ENCODE measurements at places on chromosomes 2 and 18.

GRCh38 chr2:11562011-11562410 lies 28.2 kb downstream of the GREB1 start:
- DNase-seq = no peak

GRCh38 chr2:238521870-238522269 lies 95.1 kb downstream of the ASB1 start:
- no peak for DNase-seq

GRCh38 chr18:501406-501714 lies 859 bp upstream of the COLEC12 start:
- no peak for DNase-seq

DNA sequence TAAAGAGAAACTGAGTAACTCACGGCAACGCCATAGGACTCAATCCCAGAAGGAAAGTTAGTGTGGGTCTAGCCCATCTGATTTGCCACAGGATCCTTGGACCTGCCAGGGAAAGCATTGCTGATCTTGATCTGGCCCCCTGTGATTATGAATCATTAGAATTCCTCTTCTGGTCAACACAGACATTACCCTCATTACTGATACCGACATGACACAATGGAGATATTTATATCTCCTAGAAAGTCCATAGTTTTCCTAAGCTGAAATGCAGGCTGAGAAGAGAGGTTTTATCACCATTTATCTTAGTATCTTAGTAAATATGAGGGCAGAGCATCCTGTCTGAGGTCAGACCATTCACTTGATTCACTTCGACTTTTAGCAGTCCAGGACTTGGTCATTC lies 75.5 kb upstream of the CCDC68 start:
- DNase-seq = no peak

DNA sequence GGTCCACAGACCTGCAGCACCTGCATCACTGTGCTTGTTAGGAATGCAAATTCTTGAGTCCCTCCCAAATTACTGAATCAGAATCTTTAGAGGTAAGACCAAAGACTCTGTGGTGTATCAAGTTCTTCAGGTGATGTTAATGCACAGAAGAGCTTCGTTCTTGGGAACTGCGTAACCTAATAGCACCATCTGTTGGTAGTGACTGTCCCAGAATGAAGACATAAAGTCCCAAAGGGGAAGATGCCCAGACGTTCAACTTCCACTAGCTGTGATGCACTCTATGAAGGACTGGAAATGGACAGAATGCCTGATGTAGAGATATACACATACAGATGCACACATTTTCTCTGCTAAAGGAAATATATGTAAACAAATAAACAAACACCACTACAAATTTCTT lies 576.0 kb downstream of the LRP1B start:
- DNase-seq = no peak

- DNase-seq = no peak
These were observed 271.5 kb downstream of the EXOC6B start for GRCh38 chr2:72554381-72554780.

DNA sequence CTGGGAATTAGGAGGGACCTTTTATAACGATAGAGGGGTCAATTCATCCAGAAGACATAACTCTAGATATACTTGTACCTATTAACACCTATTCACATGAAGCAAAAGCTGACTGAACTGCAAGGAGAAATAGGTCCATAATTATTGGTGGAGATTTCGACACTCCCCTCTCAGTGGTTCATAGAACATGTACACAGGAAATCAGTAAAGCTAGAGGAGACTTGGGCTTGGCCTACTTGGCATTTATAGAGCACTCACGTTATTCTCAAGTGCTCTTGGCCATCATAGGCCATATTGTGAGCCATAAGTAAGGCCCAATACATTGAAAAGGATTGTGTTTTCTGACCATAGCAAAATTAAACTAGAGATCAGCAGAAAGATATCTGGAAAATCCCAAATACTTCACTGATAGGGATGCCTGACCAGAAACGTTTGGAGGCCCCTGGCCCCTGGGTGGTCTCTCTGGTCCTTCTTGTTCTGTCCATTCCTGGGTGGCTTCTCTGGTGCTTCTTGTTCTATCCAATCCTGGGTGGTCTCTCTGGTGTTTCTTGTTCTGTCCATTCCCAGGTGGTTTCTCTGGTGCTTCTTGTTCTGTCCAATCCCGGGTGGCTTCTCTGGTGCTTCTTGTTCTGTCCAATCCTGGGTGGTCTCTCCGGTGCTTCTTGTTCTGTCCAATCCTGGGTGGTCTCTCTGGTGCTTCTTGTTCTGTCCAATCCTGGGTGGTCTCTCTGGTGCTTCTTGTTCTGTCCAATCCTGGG lies 49.0 kb downstream of the SNED1 start:
- no peak for DNase-seq

DNA sequence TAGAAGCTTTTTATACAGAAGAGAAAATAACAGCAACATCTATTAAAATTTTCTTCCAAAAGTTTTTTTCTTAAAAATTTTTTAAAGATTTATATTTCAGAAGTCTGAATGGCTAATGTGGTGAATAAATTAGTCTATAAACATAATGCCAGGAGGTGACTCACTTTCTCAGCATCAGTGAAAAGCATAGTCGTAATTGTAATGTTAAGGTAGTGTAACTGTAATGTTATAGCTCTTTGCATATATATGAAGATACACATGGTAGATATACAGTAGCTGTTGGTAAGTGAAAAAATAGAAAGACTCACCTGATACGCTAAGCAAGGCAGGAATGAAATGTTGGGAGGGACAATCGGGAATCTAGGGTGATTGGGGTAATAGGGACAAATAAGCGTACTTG lies 5.5 kb downstream of the TIMM21 start:
- no peak for DNase-seq

GRCh38 chr2:54049365-54049764 lies 66.0 kb upstream of the ACYP2 start:
- DNase-seq = no peak

DNA sequence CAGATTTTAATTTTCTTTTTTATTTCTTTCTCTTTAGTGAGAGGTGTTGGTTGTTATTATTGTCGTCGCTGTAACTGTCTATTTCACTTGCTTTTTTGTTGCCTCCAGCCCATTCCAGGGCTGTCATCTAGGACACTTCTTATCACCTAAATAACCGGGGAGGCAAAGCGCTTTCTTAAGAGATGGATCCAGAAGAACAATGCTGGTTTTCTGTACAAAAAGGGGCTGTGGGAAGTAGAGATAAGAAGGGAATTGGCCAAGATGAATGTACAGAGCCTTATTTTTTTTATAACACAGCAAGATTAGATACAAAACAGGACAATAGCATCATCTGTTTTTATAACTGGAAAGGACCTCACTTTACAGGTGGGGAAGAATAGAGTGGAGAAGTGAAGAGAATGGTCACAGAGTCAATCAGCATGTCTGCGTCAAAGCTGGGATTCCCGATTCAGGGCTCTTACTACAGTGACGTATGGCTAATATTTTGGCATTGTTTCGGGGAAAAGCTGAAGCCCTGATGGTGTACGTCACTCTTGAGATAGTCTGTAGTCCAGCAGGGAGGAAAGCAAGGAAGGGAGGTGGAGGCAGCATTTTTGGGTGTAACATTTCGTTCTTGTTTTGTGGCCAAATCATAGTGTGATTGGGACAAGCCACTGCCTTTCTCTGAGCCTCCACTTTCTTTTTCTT lies 23.2 kb downstream of the IL1B start:
- DNase-seq = no peak

DNA sequence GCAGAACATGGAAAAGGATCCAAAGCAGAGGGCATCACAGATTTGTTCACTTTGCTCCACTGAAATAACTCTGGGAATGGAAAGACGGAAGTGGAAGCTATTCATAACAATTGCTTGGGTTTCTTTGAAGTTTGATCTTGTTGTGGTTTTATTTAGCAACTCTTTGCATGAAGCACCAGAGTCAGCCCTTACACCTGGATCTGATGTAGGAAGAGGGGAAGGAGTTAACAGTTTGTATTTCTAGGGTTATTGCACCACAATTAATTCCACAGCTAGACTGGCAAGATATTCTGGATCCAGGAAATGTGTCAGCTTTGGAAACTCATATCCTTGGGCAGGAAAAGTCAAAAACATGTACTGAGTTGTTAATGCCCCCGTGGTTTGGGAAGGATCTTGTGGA lies 1143.4 kb downstream of the CNTNAP5 start:
- DNase-seq = no peak

DNA sequence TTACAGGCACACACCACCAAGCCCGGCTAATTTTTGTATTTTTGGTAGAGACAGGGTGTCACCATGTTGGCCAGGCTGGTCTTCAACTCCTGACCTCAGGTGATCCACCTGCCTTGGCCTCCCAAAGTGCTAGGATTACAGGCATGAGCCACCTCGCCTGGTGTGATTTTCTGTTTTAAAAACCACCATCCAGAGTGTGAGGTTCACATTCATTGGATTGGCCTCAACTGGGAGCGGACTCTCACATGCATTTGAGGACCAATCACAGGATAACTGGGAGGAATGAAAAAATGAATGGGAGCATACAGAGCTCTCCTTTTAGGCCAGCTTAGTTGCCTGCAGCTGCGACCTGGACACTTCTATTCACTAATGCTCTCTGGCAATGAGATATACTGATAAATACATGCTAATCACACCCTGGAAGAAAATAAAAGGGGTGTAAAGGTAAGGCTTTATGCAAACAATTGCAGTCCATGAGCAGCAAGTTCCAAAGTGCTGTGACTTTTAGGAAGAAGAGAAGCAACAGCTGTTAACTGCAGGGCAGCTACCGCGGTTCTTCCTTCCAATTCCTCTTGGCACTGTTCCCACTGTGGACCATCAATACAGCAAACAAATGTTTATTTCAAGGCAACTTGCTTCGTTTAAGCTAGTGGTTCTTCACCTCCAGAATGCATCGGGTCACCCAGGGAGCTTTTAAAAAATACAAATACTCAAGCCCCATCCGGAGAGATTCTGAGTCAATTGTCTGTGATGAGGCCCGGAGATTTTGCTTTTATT lies 49.5 kb upstream of the FZD5 start:
- DNase-seq = no peak

Measured in stimulated activated CD4-positive, alpha-beta T cell treated with anti-CD3 and anti-CD28 coated beads, Interleukin-1b, Interleukin-23, amount 100 ng/mL, for 48 hours (primary cell).